ENCODE measurements at places on chromosomes 11 and 22.

- DNase-seq, result no peak
These were observed 4.5 kb downstream of the FADD start for GRCh38 chr11:70207531-70208131.

DNA sequence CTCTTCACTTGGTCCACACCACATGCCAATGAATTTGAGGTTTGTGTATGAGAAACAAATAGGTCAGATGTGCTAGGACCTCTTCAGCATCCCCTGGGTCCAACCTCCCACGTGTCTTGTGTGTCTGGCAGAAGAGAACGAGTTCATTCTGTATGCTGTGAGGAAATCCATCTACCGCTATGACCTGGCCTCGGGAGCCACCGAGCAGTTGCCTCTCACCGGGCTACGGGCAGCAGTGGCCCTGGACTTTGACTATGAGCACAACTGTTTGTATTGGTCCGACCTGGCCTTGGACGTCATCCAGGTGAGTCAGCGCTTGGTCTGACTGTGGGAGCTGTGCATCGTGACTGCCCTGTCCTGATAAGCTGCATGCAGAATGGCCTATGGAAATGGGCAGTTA lies 101.0 kb upstream of the SORL1-AS1 start:
- peak; percentile 50 for DNase-seq

GRCh38 chr22:31148953-31149627 lies 8.8 kb upstream of the PLA2G3 start:
- DNase-seq, result peak; percentile 75

DNA sequence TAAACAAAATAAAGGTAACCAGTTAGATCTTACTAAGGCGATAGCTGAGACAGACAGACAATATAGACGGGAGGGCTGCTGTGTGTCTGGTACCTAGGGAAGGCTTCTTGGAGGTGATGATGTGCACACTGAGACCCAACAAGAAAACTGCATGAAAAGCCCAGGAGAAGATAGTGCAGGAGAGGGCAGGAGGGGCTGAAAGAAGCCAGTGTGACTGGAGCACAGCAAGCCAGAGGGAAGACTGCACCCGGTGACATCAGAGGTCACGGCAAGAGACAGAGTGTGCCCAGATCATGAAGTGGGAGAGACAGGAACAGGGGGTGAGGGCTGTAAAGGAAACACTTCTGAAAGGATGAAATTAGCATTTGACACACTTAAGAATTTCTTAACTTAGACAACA lies 266.3 kb downstream of the BRD1 start:
- DNase-seq, result no peak

DNA sequence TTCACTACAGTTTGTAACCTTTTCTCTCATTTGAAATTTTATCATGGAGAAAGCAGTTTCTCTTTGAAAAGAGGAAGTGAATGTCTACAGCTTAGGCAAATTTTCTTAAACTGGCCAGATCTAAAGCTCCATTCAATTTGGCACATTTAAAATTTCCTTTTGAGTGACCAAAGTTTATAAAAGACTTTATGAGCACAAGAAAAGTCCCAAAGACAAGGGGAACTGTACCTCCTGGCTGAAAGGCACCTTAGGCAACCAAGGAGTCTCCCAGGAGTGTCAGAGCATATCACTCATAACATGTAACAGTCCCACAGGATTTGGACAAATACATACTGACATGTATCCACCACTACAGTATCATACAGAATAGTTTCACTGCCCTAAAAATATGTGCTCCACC lies 41.3 kb downstream of the NARS2 start:
- DNase-seq, result no peak

GRCh38 chr11:130718120-130718519 lies 198.2 kb downstream of the SNX19 start:
- DNase-seq, result no peak

- peak; percentile 52 for DNase-seq
These were observed 59.7 kb downstream of the MYH9 start for GRCh38 chr22:36327922-36328551.

- DNase-seq, result peak; percentile 58
These were observed 2.9 kb downstream of the KLHL35 start for GRCh38 chr11:75429902-75430713.

- DNase-seq, result no peak
These were observed 545.1 kb downstream of the BRD1 start for GRCh38 chr22:49282596-49282995.

DNA sequence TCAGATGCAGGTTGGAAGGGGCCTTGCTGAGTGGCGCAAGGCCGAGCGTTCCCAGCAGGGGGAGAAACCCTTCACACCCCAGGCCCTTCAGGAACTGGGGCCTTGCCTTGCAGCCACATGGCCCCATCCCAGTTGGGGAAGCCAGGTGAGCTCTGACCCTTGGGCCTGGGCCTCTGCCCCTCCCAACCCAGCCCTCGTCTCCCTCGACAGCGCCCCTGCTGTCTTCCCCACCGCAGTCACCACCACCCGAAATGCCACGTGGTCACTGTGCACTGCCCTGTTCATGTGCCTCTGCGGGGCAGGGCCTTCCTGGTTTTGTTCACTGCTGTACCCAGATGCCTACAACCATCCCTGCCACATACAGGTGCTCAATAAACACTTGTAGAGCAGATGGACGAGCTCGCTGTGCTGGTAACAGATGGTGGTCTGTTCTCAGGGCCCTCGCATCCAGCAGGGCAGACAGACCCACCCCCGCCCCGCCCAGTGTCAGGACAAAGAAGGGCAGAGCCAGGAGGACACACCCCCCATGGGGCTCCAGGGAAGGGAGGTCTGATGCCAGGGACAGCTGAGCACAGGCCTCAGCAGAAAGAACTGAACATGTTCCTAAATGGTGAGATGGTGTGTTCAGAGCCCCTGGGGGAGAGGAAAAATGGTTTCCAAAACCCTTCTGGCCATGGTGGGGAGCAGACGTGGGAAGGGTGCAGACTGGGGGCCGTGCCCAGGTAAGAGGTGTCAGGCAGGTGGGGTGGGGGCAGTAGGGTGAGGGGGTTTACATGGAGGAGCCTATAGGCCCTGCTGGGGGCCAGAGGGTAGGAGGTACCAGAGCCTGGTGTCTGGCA lies 3.7 kb downstream of the POLR2L start:
- no peak for DNase-seq

DNA sequence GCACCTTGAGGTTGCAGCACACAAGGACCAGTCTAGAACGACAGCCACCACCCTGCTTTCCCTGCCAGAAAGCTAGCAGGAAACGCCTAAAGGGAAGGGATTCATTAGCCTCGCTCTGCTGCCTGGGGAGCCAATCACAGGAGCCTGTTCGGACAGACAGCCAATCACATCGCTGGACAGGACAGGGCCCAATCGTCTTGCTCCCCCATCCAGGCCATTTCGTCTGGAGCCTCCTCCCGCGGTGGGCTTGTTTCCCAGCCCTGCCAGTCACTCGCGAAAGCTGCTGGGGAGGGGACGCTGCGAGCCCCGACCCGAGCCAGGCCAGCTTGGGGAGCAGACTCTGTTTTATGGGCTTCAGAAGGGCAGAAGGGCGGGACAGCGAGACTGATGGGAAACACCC lies 79.8 kb upstream of the NCAM1 start:
- no peak for DNase-seq

DNA sequence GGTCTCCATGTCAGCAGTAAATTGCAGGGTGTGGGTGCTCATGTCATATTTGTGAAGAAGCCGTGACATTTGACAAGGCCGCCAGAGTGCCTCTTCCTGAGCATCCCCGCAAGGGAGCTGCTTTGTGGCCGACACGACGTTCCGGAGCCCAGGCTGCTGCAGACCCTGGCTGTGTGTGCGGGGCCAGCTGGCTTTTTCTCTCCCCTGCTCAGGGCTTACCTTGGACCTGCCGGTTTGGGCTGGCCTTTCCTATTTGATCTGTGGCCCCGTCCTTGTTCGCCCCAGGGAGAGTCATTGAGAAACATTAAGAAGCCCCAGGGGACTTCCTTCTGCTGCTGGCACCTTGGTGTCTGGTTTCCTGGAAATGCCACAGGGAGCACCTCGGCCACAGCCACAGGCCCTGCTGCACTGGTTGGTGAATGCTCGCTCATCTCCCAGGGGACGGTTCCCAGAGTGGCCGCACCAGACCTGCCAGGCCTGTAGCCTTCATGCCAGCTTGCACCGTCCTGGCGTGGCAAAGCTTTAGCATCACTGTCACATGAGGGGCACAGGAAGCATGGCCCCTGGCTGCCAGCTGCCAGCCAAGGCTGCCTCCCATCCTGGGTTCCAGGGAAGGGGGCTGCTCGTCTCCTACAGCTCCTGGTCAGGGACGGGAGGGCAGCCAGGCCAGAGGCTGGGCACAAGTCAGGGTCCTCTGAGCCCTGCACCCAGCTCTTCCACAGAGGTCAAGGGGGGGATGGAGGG lies 5.4 kb downstream of the GRK2 start:
- no peak for DNase-seq

DNA sequence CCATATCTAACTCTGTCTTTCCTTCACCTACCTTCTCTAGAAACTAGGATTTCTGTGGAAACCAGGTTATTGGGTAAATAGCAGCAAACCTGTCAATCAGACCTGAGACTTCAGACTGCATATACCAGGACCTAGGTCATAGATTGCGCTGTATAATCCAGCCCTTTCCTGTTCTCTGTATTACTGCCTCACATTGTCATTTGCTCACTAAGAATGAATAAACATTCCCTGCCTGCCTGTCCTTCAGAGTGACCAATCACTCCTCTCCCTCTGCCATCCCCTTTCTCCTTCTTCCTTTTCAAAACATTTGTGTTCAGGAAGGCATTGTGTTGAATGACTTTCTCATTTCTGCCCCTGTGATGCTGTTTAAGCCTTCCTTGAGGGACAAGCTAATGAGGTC lies 14.1 kb upstream of the FZD4 start:
- DNase-seq, result no peak

DNA sequence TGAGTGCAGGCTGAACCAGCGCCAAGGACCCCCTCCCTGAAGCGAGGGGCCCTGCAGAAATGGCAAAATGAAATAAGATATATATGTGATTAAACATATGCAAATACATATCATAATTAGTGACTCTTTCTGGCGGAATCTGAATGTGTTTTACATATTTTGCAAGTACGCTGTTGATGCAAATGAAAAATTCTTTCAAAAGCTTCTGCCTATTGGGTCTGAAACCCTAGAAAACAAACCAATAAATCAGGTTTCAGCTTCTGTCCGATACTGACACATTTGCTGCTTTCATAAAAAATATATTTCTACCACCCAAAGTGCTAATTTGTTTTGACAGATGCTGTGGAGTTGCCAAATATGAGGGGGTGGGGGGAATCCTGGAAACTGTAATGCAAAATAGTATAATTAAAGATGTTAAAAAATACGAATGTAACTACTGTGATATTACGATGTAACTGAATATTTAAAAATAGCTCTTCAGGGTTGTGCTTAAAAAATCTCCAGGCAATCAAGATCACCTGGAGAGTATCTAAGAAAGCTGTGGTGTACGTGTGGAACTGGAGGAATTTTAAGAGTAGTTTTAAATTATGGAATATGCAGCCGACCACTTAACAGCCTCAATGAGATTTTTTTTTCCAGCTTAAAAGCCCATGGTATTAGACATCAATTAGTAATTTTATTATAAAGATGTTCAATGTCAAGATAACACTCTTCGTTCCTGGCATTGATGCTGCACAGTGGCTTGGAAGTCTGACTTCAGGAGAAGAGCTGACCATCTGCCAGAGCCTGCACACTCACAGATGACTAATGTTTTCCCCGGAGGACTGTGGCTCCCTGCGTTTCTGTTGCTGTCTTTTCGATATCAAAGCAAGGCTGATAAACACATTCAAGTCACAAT lies 122.2 kb upstream of the RCN1 start:
- DNase-seq, result peak; percentile 92

GRCh38 chr11:62030071-62030684 lies 62.7 kb upstream of the FTH1 start:
- DNase-seq, result no peak

- DNase-seq, result peak; percentile 100
These were observed 56.9 kb upstream of the PRSS23 start for GRCh38 chr11:86743223-86744118.

GRCh38 chr11:8261291-8261690 lies 2.4 kb downstream of the LMO1 start:
- no peak for DNase-seq

DNA sequence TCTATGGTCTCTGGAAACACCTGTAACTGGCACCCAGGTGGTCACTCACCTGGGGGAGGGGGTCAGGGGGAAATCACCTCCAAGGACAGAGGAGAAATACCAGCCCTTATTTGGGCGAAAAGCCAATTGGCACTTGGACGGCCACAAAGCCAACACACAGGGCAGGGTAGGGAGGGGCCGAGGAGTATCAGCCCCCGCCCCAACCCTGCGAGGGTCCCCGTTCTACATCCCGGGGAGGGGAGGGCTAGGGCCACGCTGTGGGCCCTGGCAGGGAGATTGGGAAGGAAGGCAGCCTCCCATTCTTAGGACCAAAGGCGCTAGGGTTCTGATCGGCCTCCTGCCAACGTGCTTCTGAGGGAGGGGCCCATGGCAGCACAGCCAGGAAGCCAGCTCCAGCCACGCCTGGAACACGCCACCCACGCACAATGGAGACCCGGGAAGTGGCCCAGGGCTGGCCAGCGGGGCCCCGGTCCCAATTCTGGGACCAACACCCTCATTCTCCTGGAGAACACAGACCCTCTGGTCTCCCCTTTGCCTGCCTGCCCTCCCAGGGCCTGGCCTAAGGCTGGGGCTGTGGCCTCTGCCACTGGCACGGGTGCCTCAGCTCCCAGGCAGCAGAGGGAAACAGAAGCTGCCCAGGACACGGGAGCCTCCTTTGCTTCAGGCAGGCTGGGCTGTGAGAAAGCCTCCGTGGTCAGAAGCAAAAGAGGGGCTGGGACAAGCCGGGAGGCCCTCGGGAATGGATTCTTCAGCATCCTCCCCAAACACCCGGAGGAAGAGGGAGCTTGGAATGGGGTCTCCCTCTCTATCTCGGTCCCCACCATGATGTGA lies 7.4 kb downstream of the CBX6 start:
- DNase-seq, result peak; percentile 34

- no peak for DNase-seq
These were observed 355.7 kb downstream of the CNTN5 start for GRCh38 chr11:99376463-99376862.

GRCh38 chr11:69470793-69471728 lies 10.4 kb upstream of the LINC01488 start:
- DNase-seq, result peak; percentile 23

- no peak for DNase-seq
These were observed 14.5 kb downstream of the RPS3 start for GRCh38 chr11:75413864-75414263.

- no peak for DNase-seq
These were observed 16.4 kb upstream of the NEFH start for GRCh38 chr22:29463629-29464028.

- peak; percentile 56 for DNase-seq
These were observed 16.0 kb downstream of the STK33 start for GRCh38 chr11:8577791-8578581.

- DNase-seq, result no peak
These were observed 14.8 kb downstream of the PSMD13 start for GRCh38 chr11:251550-251949.
